CD8-positive, alpha-beta memory T cell (primary cell): ENCODE measurements at places on chromosomes 2 and 18. TPM values are rescaled to one million over a fixed set of nuclear protein-coding genes. Genes with fewer than 3 reads are reported as not detected.
A peak's percentile ranks its signal among the peaks of the same experiment; 100 is the strongest.

DNA sequence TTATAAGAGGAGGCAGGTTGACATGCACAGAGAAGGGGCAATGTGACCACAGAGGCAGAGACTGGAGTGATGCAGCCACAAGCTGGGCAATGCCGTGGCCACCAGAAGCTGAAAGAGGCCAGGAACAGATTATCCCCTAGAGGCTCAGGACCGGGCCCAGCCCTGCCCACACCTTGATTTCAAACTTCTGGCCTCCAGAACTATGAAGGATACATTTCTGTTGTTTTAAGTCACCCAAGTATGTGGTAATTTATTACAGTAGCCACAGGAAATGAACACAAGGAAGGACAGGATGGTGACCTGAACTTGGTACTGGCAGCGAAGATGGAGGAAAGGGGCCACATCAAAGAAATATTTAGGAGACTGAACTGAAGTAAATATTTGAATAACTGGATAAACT lies 66.8 kb upstream of the RIOK3 start:
- DNase-seq: no peak

- DNase-seq: no peak
Observed at GRCh38 chr2:56344771-56345170, 161.0 kb downstream of the CCDC85A start.

- no peak for DNase-seq
Observed at GRCh38 chr18:8536922-8537321, 72.3 kb upstream of the RAB12 start.

DNA sequence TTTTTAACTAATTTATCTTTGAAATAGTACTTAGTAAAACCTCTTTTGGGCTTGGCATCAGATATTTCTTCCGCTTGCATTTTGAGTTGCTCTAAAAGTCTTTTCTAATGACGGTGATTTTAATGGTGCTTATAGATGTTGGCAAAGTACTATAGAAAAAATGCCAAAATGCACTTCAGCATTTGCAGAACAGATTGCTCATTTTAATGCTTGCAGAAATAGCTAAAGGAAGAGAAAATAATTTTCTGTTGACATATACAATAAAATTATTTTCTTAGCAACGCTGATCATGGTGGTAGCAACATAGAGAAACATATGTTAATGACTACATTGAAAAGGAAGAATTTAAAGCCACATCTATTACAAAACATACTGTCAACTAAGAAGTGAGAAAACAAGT lies 170.7 kb downstream of the STK39 start:
- DNase-seq: no peak

DNA sequence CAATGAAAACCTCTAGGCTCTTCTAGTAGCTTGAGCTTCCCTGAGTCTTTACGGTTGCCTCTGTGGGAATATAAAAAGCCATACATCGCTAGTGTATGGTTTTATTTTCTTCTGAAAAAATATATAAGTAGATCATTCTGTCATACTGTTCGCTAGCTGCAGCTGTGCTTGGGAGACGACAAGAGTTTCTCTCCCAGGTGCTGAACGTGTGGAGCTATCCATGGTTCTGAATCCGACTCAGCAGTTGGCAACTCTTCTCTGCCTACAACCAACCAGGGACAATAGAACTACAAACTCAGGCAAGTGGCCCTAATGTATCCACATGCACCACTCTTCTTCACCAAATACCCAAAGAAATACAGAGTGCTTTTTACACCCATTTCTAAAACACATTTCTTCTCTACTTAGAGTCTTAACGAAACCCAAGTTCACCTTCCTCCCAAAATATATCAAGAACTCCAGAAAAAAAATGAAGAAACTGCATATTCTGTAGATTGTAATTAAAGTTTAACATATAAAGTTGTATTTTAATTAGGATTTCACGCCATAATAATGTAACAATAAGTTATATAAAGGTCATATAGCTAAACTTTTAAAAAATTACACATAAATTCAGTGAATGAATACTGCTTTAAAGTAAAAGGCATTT lies 2.2 kb upstream of the KCNH7 start:
- DNase-seq: no peak

GRCh38 chr18:60122339-60122738 lies 222.5 kb downstream of the PMAIP1 start:
- no peak for DNase-seq

DNA sequence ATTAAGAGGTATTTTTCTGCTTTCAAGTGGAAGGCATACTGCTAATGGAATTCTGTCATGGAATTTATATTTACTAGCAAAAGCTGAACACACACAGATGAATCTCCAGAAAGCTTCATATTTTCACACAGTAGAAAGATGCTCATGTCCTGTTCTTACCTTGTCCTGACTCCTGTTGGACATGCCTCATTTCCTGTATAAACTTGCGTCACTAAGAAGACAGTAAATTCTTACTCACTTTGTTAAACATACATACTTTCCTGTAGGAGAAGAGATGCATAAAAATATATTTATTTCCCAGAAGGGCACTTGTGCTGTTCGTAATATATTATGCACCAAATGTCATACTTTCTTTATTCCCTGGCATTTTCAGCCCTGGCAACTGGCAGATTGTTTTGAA lies 238.3 kb upstream of the RASGRP3 start:
- no peak for DNase-seq

GRCh38 chr2:7867867-7868266 lies 814.0 kb upstream of the ID2 start:
- peak; percentile 6 for DNase-seq

GRCh38 chr18:8702668-8703067 lies 2.7 kb upstream of the MTCL1 start:
- DNase-seq: no peak

DNA sequence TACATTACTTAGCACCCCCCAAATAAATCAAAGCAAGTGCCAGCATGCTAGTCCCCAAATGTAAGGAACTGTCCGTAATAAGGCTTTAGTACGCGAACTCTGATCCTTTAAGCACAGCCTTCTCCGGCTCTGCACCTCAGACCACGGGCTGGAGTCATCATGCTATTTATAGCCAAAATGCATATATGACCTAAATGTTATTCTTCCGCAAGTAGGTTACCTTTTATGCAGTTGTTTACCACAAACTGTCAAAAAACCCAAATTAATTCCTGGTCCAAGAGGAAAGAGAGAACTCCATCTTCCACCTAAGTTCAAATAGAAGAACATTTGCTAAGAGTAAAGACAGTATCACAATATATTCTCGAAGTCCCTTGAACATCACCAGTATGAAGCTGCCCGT lies 42.7 kb downstream of the ZNF516 start:
- no peak for DNase-seq

DNA sequence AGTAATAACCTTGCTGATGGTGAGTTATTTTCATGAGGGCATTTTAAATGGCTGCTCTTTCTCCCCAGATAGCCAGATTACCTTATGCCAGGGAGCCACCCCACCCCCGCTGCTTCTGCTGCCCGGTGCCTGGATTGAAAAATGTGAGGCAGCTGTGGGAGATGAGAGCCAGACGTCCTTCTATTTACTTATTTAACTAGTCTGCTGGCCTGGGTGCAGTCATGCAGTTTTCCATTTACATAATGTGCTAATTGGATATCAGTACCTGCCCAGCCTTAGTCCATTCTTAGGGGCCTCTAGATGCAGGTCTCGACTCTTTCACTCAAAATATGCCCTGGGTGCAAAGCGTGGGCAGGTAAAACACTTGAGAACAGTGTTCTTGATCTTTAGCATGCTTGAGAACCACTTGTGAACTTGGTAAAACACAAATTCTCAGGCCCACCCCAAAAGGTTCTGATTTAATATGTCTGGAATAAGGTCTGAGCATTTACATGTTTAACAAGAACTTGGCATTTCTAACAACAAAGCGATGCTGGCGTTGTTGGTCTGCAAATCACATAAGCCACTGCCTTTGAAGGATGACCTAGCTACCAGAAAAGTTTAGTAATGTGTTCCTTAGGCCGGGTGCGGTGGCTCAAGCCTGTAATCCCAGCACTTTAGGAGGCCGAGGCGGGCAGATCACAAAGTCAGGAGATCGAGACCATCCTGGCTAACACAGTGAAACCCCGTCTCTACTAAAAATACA lies 154.3 kb downstream of the NRP2 start:
- DNase-seq: no peak

DNA sequence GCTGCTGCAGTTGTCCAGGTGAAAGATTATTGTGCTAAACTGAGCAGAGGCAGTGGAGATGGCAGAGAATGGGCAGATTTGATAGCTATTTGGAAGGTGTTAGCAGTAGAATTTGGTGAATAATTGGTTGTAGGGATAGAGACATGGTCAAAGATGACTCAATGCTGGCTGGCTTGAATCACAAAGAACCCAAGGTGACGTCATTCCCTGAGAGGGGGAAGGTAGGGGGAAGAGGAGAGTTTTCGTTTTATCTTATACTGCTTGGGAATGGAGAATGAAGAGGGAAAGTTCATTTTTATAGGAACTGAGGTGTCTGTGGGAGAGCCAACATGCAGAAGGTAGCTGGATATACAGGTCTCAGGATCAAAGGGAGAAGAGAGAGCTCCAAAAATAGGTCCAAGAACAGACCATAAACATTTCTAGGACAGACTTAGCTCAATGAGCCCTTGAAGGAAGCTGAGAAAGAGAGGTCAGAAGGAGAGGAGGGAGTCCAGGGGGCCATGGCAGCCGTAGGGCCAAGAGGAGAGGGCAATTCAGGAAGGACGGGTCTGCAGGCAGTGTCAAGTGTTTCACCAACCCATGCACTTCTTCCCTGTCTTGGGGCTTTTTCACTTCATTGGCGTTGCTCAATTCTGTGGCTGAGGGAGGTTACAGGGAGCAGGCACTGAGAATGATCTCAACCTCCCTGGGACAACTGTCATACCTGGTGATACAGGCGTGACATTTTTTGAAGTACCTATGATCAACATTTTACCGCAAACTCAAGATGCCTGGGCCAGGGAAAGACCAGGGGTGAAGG lies 281.3 kb downstream of the TDRD15 start:
- DNase-seq: no peak

DNA sequence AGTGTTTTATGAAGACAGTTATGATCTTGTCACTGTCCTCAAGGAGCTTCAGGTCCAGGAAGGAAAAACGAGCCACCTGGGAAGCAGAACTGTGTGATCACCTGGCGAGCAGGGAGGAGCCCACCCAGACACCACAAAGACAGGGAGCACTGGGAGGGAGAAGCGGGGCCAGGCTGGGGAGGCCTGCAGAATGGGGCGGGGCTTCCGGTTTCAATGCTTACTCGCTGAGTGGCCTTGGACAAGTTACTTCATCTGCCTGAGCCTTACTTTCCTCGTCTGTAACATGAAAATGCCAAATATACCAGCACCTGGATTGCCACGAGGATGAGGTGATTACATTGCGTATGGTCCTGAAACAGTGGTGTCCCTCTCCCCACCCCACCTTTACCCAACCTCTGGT lies 227.5 kb downstream of the ANKRD30B start:
- DNase-seq: no peak

DNA sequence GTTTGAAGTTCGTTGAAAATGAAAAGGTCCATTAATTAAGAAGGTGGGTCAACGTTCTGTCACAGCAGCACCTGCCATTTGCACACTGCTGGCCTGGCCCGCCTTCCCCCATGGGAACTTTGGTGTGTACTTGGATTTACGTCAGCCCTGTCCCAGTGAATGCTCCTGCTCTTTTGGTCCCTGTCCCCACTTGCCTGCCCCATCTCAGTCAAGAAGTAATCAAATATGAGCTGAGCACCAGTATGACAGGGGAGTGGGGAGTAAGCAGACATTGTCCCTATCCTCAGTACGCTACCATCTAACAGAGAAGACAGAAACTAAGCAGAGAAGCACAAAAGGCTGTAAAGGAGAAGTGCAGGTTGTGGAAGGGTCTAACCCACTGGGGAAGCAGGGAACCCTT lies 65.1 kb downstream of the SLC4A3 start:
- DNase-seq: no peak

- no peak for DNase-seq
Observed at GRCh38 chr2:216618785-216619184, 14.4 kb upstream of the IGFBP2 start.

DNA sequence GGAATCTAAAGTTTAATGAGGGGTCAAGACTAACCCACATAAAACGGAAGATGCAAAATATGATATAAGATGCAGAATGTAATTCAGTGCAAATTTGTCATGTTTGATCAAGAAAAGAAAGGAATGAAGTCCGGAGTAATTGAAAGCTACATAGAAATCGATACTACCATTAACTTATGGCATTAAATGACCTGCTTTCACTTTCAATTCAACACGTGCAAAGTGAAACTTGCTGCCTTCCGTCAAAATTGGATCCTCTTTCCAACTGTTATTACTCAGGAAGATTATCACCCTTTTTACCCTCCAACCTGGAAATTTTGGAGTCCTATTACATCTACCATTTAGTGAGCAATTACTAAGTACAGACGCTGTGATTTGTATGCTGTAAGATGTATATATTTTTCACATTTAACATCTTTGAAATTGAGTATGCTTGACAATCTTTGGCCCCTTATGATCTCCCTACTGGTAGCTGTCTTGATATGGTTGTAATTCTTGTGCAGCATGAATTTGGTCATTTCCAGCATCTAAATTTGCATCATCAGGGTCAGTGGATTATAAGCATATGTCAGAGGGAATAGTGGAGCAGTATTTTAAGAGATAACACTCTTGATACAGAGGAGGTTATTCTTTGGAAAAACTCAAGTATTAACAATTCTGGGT lies 18.6 kb downstream of the UNC80 start:
- no peak for DNase-seq

DNA sequence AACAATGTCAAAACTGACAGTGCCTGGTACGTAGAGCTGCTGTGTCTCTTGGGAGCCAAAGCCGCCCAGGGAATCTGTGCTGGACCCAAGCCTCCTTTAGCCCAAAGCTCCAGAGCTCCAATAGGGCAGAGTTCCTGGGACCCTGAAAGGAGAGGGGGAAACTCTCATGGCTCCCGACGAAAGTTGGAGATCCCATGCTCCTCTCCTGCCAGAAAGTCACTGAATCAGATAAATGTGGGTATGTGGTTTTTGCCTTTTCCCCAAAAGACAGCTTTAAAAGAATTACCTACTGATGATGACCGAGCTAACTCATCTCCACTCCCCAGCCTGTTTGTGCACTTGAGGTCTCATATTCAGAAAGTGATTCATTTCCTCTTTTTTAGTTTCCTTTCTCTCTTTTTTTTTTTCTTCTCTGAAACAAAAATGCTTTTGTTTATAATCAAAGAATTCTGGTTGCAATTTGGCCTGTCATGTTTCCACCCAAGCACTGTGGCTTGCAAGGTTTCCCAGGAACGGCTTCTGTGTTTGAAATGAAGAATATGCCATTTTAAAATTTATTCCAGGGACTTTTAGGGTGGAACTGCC lies 14.1 kb upstream of the PMAIP1 start:
- DNase-seq: no peak

DNA sequence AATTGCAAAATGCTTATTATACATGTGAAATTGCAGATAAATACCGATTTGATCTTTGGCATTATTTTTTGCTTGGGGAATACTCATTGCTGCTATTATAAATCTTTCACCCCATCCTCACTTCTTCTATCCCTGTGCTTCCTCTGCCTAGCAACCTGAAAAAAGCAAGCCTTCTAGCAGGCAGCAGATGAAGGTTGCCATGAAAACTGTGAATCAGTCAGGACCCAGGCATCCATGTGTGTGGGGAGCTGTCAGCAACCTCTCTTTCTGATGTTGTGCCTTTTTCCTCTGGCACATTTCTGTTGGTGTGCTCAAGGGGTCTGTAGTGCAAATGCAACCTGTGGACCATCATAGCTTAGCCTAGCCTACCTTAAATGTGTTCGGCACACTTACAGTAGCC lies 364.2 kb downstream of the LRRTM1 start:
- no peak for DNase-seq

Gene ITGB6
- polyA plus RNA-seq: not detected

Gene MC4R
- not detected for polyA plus RNA-seq

Gene ASB18
- polyA plus RNA-seq: not detected

Gene CD207
- polyA plus RNA-seq: not detected

Gene CYRIA
- 6.3 TPM for polyA plus RNA-seq

Gene CFAP65
- not detected for polyA plus RNA-seq

Gene ALPG
- not detected for polyA plus RNA-seq

Gene NETO1
- not detected for polyA plus RNA-seq
